Bronchial smooth muscle cell (primary cell): ENCODE measurements at places on chromosomes 2 and 18. TPM values are rescaled to one million over a fixed set of nuclear protein-coding genes. Genes with fewer than 3 reads are reported as not detected.

Gene ATOH8
- 24.6 and 29.5 TPM in 2 replicates for total RNA-seq

Gene KLF7
- 5.3 and 8.7 TPM in 2 replicates for total RNA-seq

Gene LRP2
- total RNA-seq: not detected in 2 replicates

Gene APOB
- total RNA-seq: under 0.01 TPM in 1 of 2 replicates, not detected in the other

Gene ZAP70
- total RNA-seq: 0.09 and 0.16 TPM in 2 replicates

Gene POTEC
- total RNA-seq: not detected in 2 replicates

Gene CBLN2
- total RNA-seq: not detected in 2 replicates

Gene UCN
- 0.16 and 0.26 TPM in 2 replicates for total RNA-seq

Gene C1QL2
- total RNA-seq: not detected in 2 replicates

Gene GKN1
- not detected in 2 replicates for total RNA-seq

Gene SALL3
- total RNA-seq: not detected in 2 replicates

Gene ANKRD30B
- total RNA-seq: under 0.01 TPM in 1 of 2 replicates, not detected in the other

Gene CIB4
- not detected in 2 replicates for total RNA-seq

Gene VWC2L
- total RNA-seq: under 0.01 TPM in 1 of 2 replicates, not detected in the other

Gene ZNF516
- total RNA-seq: 17.6 and 21.1 TPM in 2 replicates

Gene DLX1
- total RNA-seq: 1.4 TPM in 2 replicates

Gene MFSD2B
- total RNA-seq: under 0.01 and 0.17 TPM in 2 replicates

Gene HK2
- 16.9 and 20.6 TPM in 2 replicates for total RNA-seq

Gene MAIP1
- total RNA-seq: 14.0 and 21.3 TPM in 2 replicates

Gene SIGLEC15
- 1.2 and 3.2 TPM in 2 replicates for total RNA-seq

Gene UGT1A10
- not detected in 2 replicates for total RNA-seq

Gene KRTCAP3
- total RNA-seq: 0.26 and 0.47 TPM in 2 replicates

Gene DARS1
- total RNA-seq: 77.1 and 138 TPM in 2 replicates

Gene UPP2
- total RNA-seq: 0.09 TPM in 1 of 2 replicates, not detected in the other
